GM04504 (cell line): ENCODE measurements at places on chromosomes 3 and 15.

DNA sequence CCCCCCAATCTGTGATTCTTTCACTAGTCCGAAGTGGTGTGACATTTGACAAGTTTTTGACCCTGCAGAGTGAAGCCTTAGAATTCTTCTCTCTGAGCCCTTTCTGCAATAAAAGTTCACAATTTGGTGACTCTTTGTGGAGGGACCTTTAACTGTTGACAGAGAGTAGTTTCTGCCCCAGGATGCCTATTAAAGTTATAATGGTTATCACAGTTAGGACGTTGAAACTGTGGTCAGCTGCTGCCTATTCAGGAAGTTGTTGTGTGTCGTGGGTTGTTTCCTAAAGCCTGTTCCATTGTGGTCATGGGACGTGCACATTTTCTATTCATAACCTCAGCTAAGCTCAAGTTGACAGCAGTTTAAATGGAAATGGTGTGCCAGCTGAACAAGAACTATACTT is 274.5 kb downstream of the NEK10 start:
- DNase-seq = no peak

GRCh38 chr3:40170395-40170794 is 139.1 kb upstream of the EIF1B start:
- DNase-seq = no peak

GRCh38 chr3:189001559-189001958 is 170.2 kb upstream of the TPRG1 start:
- DNase-seq = peak; percentile 50

DNA sequence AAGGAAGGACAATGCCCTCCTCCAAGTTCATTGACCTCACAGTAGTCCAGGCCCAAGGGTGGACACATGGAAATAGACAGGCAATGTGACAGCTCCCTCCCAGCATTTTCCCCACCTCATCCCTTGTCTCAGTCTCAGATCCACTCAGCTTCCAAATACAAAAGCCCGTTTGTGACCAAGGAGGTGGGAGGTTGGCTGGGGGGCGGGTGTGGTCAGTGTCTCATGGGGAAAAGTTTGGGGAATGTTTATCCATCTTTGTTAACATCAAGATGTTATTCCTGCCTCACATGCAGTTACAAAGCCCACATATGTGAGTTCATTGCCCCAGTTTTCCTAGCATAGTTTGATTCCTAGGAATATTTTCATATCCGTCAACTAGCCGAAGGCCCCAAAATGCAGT is 338.5 kb upstream of the PPP2R3A start:
- DNase-seq = no peak

DNA sequence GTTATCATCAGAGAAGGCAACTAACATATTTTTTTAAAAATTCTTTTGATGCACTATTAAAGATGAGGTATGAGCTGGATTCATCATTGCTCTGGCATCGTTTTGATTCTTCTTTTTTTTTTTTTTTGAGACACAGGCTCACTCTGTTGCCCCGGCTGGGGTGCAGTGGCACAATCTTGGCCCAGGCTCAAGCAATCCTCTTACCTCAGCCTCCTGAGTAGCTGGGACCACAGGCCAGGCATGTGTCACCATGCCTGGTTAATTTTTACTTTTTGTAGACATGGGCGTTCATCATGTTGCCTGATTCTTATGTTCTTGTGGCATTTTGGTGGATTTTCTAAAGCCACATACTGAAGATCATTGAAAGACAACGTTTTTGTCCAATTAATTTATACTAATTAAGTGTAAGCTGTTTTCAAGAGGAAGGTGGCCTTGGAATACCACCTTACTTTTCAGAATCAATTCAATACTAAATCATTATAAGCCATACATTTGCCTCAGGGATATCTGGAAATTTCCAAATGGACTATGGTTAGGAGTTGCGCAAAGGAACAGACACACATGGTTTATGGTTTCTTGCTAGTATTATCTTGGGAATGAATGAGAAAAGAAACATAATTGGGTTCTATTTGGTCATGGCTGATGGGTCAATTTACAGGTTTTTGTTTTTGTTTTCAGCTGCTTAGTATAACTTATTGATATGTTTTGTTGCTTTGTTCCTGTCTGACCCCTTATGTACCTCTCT is 22.8 kb downstream of the SLC28A2 start:
- DNase-seq = no peak

- DNase-seq = no peak
These were observed 54.2 kb upstream of the AMOTL2 start for GRCh38 chr3:134428401-134428800.

GRCh38 chr15:50753463-50753862 is 12.0 kb downstream of the SPPL2A start:
- no peak for DNase-seq

DNA sequence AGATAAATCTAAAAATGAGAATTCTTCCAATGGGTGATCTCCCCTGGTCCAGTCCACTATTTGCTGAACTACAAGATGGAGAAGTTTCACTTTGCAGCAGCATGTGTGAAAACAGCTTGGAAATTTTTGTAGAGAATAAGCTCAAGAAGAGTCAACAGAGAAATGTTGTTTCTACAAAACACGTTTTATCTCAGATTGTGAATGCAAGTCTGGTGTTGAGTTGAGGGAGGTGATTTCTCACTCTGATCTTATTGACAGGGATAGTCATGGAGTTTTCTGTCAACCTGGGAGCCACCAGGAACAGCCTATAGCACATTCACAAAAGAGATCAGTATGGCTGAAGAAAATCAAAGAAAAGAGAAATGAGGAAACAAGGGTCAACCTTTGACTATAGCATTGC is 981.2 kb upstream of the CFAP20DC start:
- DNase-seq = no peak

DNA sequence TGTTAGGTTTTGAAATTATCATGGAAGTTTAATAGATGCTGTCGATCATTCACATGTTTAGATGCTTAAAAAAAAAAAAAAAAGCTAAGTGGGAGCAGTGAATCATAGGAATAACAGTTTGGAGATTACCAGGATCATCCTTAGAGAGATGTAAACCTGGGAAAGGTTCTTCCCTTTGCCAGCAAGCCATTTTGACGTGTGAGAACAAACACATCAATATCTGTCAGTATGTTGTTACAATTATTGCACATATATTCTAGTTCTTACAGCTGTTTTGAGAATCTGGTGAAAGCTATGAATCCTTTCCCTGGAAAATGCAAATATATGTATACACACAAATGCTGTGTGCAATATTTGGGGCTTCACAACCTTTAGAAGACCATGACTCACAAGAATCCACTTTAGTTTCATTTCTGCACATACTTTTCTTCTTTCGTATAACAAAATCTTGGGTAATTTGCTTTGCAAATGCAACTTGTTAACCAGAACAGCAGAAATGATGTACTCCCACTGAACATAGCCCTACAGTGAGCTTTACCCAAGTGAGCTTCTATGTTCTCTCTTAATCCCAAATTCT is 12.0 kb downstream of the NFKBIZ start:
- no peak for DNase-seq

DNA sequence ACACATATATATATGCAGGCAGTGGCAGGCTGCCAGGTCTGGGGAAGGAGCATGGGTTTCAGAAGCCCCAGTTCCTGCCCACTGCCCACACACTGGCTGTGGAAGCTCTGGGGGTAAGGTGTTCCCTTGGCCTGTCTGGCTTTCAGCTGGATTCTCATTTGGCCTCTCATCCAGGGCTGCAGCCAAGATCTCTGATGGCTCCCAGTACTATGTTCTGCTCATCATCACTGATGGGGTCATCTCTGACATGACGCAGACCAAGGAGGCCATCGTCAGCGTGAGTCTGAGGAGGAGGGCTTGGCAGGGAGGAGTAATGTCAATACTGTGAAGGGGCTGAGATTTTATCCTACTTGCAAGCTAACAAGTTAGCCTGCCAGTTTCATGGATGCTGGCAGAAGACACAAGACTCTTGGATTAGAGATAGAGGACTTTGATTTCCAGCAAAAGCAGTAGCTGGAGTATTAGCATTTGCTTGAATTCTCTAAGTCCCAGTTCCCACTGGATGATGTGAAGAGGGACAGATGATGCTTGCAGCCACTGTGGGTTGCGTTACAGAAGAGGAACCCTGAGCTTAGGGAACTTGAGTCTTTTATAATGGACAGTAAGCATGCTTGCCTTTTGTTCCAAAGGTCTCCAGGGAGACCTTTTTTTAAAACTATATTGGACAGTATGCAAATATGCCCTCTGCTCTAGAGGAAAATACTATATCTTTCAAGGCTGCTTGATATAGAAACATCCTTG is 5.6 kb upstream of the BRPF1 start:
- no peak for DNase-seq

GRCh38 chr15:61729646-61730045 is 330.6 kb downstream of the VPS13C start:
- no peak for DNase-seq

- no peak for DNase-seq
These were observed 104.9 kb upstream of the TRIM42 start for GRCh38 chr3:140573011-140573410.

DNA sequence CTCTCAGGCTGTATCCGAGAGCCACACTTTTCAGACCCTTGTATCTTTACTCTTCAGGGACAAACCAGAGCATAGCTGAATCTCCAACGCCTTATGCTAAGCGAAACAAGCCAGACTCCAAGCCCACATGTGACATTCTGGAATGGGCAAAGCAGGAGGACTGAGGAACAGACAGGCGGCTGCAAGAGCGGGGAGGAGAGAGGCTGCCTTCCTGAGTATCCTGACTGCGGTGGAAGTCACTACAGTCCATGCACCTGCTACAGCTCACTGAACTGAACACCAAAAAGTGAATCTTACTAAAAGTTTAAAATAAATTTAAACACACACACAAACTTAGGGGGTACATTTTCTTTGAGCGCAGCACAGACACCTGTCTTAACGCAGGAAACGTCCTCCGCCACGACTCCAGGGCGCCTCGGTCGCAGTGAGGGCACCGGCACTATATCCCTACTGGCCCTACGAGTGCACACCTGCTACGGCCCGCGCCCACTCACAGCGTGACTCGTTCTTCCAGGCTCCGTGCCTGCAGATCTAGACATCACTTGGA is 1.4 kb downstream of the CYFIP1 start:
- DNase-seq = no peak

GRCh38 chr3:101806491-101806890 is 27.5 kb downstream of the NXPE3 start:
- no peak for DNase-seq

GRCh38 chr3:33062866-33063265 is 34.1 kb downstream of the GLB1 start:
- DNase-seq = no peak

DNA sequence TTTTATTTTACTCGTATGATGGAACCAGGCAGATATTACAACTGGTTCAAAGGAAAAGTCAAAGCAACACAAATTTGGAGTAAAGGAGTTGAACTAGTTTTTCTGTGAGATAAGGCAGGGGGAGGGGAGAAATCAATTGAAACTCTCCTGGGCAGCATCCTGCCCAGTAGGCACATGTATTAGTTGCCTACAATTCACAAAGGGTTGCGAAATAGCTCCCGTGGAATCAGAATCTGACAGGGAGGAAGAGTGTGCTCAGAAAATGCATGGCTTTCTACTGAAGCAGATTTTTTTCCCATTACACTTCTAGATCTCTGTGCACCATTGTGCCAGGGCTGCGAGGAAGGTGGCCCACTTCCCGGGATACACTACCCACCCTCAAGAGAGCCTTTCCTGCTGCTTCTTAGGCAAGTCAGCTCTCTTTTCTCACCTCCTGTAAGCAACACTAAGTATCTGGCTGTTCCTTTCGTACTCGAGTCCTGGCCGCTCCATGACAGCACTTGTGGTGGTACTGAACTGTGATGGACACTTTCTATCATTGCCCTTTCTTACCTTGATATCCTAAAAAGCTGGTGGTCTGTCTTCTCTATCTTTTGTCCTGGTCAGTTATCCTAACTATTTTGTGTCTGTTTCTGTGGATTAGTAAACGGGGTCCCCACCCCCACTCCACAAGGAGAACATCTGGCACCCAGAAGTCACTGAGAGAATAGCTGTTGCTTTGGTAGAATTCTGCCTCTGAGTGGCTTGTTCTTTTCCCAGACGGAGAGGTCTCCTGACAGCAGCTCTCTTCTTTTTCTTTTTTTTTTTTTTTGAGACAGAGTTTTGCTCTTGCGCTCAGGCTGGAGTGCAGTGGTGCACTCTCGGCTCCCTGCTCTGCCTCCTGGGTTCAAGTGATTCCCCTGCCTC is 74.8 kb downstream of the RPL39L start:
- DNase-seq = no peak

DNA sequence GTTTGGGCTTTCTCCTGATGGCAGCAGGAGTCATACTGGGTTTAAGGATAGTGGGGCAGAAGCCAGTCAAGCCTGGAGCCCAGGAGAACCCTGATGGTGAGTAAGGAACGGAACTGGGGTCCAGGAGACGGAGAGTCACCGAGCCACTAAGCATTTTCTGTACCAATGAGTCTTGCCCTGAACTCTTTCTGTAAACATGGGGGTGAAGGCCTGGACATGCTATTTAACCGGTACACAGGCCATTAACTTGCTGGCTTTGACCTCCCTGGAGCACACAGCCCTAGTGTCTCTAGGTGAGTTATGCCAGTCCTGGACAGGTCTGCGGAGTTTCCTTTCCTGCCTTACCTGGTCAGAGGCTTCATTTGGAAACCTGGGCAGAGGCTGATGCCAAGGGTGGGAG is 3.9 kb downstream of the SLC6A6 start:
- no peak for DNase-seq

DNA sequence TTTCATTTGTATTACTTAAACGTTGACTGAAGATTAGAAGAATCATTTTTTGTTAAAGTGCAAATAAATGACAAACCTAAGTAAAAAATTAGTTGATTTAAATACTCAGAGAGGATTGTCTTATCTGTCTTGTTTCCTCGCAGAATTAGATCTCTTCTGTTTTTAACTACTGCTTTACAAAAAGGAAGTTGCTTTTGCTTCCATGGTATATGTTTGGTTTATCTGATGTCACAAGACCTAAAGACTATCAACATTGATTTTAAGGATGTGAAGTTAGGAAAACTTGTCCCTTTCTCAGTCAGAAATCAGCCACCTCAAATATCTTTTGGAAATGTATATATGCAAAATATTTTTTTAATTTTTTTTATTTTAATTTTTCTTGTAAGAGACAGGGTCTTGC is 28.7 kb downstream of the GPR171 start:
- no peak for DNase-seq

GRCh38 chr15:49135911-49136310 is 19.5 kb downstream of the COPS2 start:
- DNase-seq = no peak

DNA sequence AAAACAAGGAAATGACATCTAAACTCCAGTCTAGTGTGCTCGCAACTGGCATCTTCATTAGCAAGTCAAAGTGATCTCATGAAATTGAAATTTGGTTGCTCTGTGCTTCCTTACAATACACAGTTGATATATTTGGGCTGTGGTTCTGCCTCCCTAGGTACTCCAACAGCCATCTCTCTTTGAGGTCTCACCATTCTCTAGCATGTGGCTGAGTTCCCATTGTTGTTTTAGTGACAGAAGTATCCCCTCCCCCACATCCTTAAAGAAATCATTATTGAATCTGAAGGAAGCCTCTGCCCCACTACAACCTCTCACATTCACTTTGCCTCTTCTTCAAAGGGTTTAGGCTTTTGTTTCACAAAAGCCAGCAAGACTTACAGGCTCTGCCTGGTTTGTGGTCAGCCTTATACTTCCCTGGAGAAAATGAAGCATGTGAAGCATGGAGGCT is 516.5 kb downstream of the NLGN1 start:
- no peak for DNase-seq
